ENCODE measurements at places on chromosomes 16 and 17.
A peak's percentile ranks its signal among the peaks of the same experiment; 100 is the strongest.

- DNase-seq = peak; percentile 87
These were observed at the start of gene GLIS2 for GRCh38 chr16:4315186-4316107. TSS of gene GLIS2 (plus strand) at chr16:4316067. CDS start at chr16:4332281, 16,214 bp downstream.

DNA sequence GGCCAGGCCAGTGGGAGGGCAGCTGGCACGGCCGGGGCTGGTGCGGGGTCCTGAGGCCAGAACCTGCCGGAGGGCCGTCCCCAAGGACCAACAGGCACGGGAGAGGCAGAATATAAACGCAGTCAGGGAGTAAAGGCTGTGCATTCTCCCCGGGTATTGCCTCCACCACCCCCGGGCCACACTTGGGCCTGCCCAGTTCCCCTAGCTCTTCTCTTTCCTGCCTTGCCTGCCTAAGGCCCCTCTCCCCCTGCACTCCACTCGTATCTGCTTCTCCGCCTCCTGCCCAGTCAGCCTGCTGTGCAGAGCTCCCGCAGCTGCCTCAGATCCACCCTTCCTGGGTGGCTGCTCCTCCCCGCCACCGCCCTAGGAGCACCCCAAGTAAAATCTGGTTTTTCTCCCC is 5.0 kb upstream of the RPH3AL start:
- no peak for DNase-seq

DNA sequence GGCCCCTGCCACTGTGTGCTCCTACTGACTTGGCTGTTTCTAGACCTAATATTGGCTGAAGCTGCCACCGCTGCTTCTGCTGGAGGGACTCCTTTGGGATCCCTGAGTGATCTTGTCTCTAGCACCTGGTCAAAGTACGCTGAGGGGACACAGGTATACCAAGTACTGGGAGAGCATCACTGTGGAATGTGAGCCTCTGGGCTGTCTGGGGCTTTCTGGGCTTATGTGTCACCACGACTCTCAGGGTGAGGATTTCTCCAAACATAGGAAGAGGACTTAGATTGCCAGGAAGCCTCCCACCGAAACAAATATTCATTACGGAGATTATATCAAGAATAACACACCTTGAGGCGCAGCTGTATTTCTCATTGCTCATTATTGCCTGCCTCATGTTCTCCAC is 435.8 kb downstream of the HS3ST3B1 start:
- DNase-seq = no peak

DNA sequence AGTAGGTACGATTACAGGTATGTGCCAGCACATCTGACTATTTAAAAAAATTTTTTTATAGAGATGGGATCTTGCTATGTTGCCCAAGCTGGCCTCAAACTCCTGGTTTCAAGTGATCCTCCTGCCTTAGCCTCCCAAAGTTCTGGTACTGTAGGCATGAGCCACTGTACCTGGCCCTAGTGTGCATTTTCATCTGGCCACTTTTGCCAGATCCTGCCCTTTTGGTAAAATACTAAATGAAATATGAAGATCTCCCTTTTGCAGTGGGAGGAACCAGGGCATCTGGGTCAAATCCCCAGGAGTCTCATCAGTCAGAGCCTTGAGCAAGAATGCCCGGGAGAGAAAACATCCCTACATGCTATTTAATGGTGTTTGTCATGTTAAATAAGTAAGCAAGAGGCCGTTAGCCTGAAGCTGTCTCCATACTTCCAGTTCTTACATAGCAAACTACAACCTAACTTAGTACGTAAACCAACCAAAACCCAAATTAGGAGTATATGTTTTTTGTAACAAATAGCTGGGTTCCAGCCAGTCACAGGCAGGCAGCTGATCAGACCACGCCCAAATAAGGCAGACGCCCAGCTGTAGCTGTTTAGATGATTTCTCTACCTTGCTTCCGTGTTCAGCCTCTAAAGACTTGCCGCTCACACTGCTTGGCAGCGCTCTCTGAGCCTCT is 46.5 kb upstream of the CLEC18A start:
- no peak for DNase-seq

GRCh38 chr16:11650641-11651591 is 17.3 kb upstream of the SNN start:
- no peak for DNase-seq
